Astrocyte (in vitro differentiated cells and primary cell): ENCODE measurements at places on chromosomes 16 and 17. TPM values are rescaled to one million over a fixed set of nuclear protein-coding genes. Genes with fewer than 3 reads are reported as not detected.

The TSNAXIP1 gene
- total RNA-seq: 1.3 and 1.5 TPM in 2 replicates

The HNF1B gene
- 15.6 and 17.8 TPM in 2 replicates for total RNA-seq

DNA sequence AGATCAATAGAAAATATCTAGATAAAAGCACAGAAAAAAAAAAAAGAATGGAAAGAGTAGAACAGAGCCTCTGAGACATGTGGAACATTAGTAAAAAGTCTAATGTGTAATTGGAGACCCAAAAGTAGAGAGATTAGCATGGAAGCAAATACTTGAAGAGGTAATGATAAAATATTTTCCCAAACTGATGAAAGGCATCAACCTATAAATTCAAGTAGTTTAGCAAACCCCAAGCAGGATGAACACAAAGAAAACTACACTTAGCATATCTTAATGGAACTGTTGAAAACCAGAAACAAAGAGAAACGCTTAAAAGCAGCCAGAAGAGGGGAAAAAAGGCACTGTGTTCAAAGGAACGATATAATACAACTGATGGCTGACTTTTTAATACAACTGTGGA lies 16.4 kb downstream of the NF1 start:
- no peak overlapping the region for H3K27ac ChIP-seq
- peaks cover 4% of the 10 kb centered on the region for H3K4me1 ChIP-seq
- peaks cover 3% of the 10 kb centered on the region for H3K36me3 ChIP-seq
- no peak overlapping the region for H3K4me3 ChIP-seq
- no peak for DNase-seq

DNA sequence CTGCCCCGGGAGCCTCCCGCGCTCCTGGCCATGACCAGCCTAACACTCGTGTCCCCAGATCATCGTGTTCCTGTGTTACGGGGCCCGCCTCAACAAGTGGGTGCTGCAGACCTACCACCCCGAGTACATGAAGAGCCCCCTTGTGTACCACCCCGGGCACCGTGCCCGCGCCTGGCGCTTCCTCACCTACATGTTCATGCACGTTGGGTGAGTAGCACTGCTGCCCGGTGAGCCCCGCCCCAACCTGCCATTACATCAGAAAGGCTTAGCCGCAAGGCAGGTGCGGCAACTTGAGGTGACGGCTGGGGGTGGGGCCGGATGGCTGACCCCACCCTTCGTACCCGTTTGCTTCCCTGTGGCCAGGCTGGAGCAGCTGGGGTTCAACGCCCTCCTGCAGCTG lies 1.4 kb downstream of the RHBDL1 start:
- H3K36me3 ChIP-seq: peaks cover 2% of the 10 kb centered on the region
- no peak for DNase-seq
- no peak overlapping the region for H3K4me3 ChIP-seq
- no peak overlapping the region for H3K27ac ChIP-seq
- no peaks in the 10 kb centered on the region for H3K27me3 ChIP-seq

GRCh38 chr17:48960834-48961515 lies 7.4 kb downstream of the GIP start:
- H3K4me1 ChIP-seq: peaks cover 16% of the 10 kb centered on the region
- no peak overlapping the region for H3K27ac ChIP-seq
- H3K4me3 ChIP-seq: no peak overlapping the region
- no peaks in the 10 kb centered on the region for H3K27me3 ChIP-seq

- H3K4me1 ChIP-seq: peaks cover 4% of the 10 kb centered on the region
- no peaks in the 10 kb centered on the region for H3K36me3 ChIP-seq
- DNase-seq: no peak
- peak overlapping the region; percentile 29 for H3K4me3 ChIP-seq
- H3K27me3 ChIP-seq: no peaks in the 10 kb centered on the region
Observed at GRCh38 chr17:75752802-75753513, 12.0 kb downstream of the GALK1 start.

- no peak for DNase-seq
- peaks cover 23% of the 10 kb centered on the region for H3K4me1 ChIP-seq
- H3K36me3 ChIP-seq: no peaks in the 10 kb centered on the region
- H3K4me3 ChIP-seq: no peak overlapping the region
- H3K27ac ChIP-seq: no peak overlapping the region
- H3K27me3 ChIP-seq: no peaks in the 10 kb centered on the region
Observed at GRCh38 chr17:77356109-77356689, 215.4 kb downstream of the SEC14L1 start.

DNA sequence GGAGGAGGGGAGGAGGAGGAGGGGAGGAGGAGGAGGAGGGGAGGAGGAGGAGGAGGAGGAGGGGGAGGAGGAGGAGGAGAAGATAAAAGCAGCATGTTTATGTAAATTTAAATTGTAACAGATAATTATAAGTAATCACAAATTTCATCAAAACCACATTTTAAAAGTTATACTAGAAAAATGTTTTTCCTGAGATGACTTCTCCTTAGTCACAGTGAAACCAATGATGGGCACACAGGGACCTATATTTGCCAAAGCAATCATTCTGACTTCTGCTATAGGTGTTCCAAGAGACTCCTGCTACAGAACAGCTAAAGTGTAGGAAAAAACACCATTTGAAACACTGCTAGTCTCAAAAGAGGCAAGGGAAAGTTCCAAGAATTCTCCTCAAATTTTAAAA lies 66.4 kb downstream of the CEP95 start:
- no peaks in the 10 kb centered on the region for H3K27me3 ChIP-seq
- no peak for DNase-seq
- H3K4me1 ChIP-seq: peaks cover 15% of the 10 kb centered on the region
- no peak overlapping the region for H3K4me3 ChIP-seq
- H3K36me3 ChIP-seq: peaks cover 61% of the 10 kb centered on the region

GRCh38 chr16:49921791-49922456 lies 66.0 kb upstream of the ZNF423 start:
- H3K4me1 ChIP-seq: no peaks in the 10 kb centered on the region
- no peak overlapping the region for H3K4me3 ChIP-seq
- H3K36me3 ChIP-seq: no peaks in the 10 kb centered on the region

The CA4 gene
- not detected in 2 replicates for total RNA-seq

DNA sequence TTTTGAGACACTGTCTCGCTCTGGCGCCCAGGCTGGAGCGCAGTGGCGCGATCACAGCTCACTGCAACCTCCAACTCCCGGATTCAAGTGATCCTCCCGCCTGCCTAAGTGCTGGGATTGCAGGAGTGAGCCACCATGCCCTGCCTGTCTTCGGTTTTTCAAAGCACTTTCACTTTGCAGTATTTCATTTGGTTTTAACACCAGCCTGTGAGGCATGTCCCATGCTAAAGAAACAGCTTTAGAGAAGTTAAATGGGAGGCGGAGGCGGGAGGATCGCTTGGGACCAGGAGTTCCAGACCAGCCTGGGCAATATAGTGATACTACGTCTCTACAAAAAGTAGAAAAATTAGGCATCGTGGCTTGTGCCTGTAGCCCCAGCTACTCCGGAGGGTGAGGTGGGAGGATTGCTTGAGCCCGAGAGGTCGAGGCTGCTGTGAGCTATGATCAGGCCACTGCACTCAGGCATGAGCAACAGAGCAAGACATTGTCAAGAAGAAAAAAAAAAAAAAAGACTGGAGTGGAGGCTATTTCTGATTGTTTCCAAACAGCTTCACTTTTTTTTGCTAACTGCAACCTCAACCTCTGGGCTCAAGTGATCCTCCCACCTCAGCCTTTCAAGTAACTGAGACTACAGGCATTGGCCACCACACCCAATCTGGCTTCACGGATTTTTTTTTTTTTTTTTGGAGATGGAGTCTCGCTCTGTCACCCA lies 1.3 kb downstream of the METTL23 start:
- no peak for DNase-seq
- peaks cover 31% of the 10 kb centered on the region for H3K36me3 ChIP-seq
- H3K27ac ChIP-seq: peak overlapping the region; percentile 94
- peak overlapping the region; percentile 82 for H3K4me3 ChIP-seq
- no peaks in the 10 kb centered on the region for H3K27me3 ChIP-seq

The USP31 gene
- 7.5 and 9.4 TPM in 2 replicates for total RNA-seq

GRCh38 chr16:81785138-81785924 lies 6.2 kb downstream of the PLCG2 start:
- H3K27ac ChIP-seq: no peak overlapping the region
- DNase-seq: no peak
- H3K27me3 ChIP-seq: peaks cover 23% of the 10 kb centered on the region
- no peaks in the 10 kb centered on the region for H3K4me1 ChIP-seq
- no peaks in the 10 kb centered on the region for H3K36me3 ChIP-seq

GRCh38 chr16:46673320-46674013 lies 15.5 kb downstream of the VPS35 start:
- peak; percentile 31 for DNase-seq
- peaks cover 44% of the 10 kb centered on the region for H3K36me3 ChIP-seq
- no peak overlapping the region for H3K4me3 ChIP-seq
- no peaks in the 10 kb centered on the region for H3K27me3 ChIP-seq
- H3K27ac ChIP-seq: no peak overlapping the region
- H3K4me1 ChIP-seq: no peaks in the 10 kb centered on the region

DNA sequence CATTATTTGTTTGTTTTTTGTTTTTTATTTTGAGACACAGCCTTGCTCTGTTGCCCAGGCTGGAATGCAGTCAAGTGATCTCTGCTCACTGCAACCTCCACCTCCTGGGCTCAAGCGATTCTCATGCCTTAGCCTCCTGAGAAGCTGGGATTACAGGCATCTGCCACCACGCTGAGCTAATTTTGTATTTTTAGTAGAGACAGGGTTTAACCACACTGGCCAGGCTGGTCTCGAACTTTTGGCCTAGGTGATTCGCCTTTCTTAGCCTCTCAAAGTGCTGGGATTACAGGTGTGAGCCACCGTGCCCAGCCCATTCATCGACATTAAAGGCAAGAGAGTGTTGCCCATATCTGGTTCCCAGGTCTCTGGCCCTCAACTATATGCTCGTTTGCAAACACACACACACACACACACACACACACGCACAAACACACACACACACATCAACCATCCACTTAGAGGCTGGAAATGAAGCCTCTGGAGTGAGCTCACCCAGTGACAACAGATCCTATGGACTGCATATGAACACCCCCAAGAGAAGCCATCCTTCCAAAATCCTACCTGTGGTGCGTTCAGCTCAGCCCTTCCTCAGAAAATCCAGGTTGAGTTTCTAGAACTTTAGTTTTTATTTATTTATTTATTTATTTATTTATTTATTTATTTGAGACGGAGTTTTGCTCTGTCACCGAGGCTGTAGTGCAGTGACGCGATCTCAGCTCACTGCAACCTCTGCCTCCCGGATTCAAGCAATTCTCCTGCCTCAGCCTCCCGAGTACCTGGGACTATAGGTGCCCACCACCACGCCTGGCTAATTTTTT lies 12.3 kb upstream of the SEPHS2 start:
- H3K4me1 ChIP-seq: no peaks in the 10 kb centered on the region
- no peaks in the 10 kb centered on the region for H3K36me3 ChIP-seq
- no peak for DNase-seq

DNA sequence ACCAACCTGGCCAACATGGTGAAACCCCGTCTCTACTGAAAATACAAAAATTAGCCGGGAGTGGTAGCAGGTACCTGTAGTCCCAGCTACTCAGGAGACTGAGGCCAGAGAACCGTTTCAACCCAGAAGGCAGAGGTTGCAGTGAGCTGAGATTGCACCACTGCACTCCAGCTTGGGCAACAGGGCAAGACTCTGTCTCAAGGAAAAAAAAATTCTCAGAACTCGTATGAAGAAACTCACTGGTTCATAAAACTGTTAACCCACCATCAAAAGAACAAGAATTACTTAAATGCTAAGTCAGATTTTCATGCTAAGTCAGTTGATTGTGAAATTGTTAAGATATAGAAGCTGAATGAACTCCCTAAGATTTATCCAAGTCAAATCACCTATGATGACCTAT lies 31.3 kb downstream of the SLC39A11 start:
- H3K27ac ChIP-seq: no peak overlapping the region
- peaks cover 8% of the 10 kb centered on the region for H3K4me1 ChIP-seq
- no peaks in the 10 kb centered on the region for H3K36me3 ChIP-seq
- no peak overlapping the region for H3K4me3 ChIP-seq

DNA sequence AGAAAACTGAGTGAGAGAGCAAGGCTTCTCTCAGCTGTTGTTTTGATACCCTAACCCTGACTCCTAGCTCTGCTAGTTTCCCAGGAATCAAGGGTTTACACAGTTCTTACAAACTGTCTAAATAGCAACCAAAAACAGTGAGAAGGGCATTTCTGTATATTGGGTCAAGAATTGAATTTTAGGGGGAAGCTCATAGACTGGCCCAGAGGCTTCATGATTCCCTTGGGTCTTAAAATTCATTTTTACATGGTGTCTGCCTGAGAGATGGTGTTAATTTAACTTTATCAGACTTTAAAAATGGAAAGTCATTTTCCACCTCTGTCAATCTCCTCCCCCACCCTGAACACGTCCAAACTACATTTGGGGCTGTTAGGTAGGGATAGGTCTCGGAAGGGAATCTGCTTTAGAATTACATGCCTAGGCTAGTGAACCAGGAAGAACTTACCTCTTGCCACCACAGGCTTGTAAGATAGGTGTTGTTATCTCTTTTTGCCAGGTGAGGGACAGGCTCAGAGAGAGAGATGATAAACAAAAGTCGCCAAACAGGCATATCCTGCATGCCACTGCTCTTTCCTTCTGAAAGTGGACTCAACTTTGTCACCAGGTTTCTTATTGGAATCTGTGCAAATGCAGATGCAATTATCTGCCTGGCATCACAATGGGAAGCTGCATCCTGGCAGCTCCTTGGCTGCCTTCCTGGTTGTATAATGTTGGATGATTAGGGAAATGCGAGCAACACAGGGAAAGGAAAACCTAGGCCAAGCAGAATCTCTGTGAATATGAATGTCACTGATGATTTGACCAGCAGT lies 3.1 kb downstream of the PHAF1 start:
- peaks cover 26% of the 10 kb centered on the region for H3K4me1 ChIP-seq
- H3K36me3 ChIP-seq: no peaks in the 10 kb centered on the region
- H3K27me3 ChIP-seq: no peaks in the 10 kb centered on the region
- no peak overlapping the region for H3K4me3 ChIP-seq
- no peak for DNase-seq
- H3K27ac ChIP-seq: no peak overlapping the region

The STAC2 gene
- total RNA-seq: not detected in 2 replicates

The GGT6 gene
- not detected in 2 replicates for total RNA-seq

The RAB37 gene
- total RNA-seq: 0.77 TPM in 1 of 2 replicates, not detected in the other

The RHBDL1 gene
- total RNA-seq: 4.0 and 4.9 TPM in 2 replicates

- H3K36me3 ChIP-seq: no peaks in the 10 kb centered on the region
- H3K27me3 ChIP-seq: peaks cover 7% of the 10 kb centered on the region
- DNase-seq: no peak
- no peaks in the 10 kb centered on the region for H3K4me1 ChIP-seq
- H3K27ac ChIP-seq: no peak overlapping the region
Observed at GRCh38 chr16:81863630-81864352, 84.7 kb downstream of the PLCG2 start.

GRCh38 chr17:60846175-60846574 lies 168.5 kb downstream of the BCAS3 start:
- H3K36me3 ChIP-seq: no peaks in the 10 kb centered on the region
- no peaks in the 10 kb centered on the region for H3K4me1 ChIP-seq
- H3K27me3 ChIP-seq: no peaks in the 10 kb centered on the region
- DNase-seq: no peak
- H3K27ac ChIP-seq: no peak overlapping the region

The TEKT3 gene
- not detected in 2 replicates for total RNA-seq

The SECTM1 gene
- 0.27 TPM in 1 of 2 replicates, not detected in the other for total RNA-seq

DNA sequence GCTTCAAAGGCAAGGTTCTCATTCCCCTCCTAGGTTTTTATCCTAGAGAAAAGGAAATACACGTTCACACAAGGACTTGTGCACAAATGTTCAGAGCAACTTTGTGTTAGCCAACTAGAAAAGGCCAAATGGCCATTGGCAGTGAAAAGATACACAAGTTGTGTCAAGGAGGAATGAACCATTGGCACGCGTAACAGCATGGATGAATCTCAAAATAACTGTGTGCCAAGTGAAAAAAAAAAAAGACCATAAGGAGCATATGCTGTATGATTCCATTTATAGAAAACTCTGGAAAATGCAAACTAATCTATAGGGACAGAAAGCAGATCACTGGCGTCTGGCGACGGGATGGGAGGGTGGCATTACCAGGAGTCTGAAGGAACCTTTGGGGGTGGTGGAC lies 333.8 kb downstream of the SNX29 start:
- no peak for DNase-seq
- no peaks in the 10 kb centered on the region for H3K27me3 ChIP-seq
- H3K36me3 ChIP-seq: no peaks in the 10 kb centered on the region
- H3K4me1 ChIP-seq: no peaks in the 10 kb centered on the region
